RCC 7860 (cell line): ENCODE measurements at places on chromosomes 7 and 10.
A peak's percentile ranks its signal among the peaks of the same experiment; 100 is the strongest.

DNA sequence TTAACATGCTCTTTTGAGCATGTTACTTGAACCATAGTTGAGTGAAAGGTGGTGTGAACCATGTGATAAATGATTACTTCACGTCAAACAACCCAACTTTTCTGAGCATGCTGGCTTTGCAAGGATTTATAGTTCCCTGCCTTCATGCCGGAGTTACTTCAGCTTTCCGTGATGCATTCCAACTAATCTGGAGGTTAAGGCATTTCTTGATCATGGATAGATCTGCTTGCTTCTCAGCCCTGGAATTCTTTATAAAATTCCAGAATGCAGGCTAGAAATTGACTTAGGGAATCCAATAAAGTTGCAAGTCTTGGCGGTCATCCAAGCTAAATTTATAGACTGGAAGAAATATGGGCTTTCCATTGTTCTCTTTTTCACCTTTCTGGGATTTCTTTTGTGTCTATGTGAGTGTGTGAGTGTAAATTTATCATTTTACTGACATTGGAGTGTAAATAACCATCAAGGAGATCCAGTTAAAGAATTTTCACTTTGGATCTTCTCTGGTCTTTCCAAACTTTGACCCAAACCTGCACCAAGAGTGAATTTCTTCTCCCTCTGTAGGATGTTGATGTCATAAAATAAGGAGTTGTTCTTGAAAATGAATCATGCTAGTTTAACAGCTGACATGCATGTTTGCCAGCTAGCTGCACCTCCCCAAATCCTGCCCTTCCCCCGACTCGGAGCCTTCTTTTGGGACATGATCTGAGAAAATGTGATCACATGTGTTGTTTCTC is 289.0 kb downstream of the TWIST1 start:
- no peak for DNase-seq

GRCh38 chr7:154868921-154869320 is 134.0 kb downstream of the PAXIP1 start:
- DNase-seq, result no peak

- DNase-seq, result no peak
These were observed 274.5 kb downstream of the INHBA start for GRCh38 chr7:41428381-41428780.

DNA sequence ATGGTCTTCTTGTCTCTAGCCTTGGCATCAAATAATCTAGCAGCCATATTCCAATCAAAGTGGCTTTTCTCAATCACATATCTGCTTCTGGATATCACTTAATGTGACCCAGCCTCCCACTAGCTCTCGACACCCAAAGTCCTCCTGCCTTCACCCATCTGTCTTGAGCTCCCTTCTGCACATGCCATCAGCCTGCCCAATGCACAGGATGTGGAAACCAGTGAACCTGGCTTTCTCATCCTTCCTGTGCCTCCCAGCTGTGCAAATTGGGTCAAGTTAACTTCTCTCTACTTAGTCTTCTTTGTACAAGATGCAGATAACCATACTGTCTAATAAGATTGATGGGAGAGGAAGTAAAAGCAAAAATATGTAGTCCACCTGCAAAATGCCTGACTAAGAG is 257.9 kb upstream of the PITRM1 start:
- DNase-seq, result no peak

DNA sequence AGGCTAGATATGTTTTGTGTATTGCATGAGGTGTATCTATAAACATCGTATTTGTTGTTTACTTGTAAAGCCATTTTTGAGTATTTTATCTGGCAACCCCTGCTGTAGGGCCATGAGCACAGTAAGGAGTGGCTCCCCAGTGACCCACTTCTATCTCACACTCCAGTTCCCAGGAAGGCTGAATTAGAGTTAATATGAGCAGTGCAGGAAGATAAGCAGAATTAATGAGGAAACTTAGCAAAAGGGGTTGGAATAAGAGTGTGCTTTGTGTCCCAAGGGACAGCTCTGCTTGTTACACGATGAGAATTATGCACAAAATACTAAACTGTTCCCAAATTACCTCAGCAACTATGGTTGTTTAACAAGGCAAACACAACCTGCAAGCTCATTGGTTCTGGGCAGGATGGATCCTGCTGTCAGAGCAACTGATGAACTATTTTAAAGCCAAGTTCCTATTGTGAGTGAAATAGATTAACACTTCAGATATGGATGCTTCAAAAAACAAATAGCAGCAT is 1005.8 kb downstream of the NRG3 start:
- no peak for DNase-seq

DNA sequence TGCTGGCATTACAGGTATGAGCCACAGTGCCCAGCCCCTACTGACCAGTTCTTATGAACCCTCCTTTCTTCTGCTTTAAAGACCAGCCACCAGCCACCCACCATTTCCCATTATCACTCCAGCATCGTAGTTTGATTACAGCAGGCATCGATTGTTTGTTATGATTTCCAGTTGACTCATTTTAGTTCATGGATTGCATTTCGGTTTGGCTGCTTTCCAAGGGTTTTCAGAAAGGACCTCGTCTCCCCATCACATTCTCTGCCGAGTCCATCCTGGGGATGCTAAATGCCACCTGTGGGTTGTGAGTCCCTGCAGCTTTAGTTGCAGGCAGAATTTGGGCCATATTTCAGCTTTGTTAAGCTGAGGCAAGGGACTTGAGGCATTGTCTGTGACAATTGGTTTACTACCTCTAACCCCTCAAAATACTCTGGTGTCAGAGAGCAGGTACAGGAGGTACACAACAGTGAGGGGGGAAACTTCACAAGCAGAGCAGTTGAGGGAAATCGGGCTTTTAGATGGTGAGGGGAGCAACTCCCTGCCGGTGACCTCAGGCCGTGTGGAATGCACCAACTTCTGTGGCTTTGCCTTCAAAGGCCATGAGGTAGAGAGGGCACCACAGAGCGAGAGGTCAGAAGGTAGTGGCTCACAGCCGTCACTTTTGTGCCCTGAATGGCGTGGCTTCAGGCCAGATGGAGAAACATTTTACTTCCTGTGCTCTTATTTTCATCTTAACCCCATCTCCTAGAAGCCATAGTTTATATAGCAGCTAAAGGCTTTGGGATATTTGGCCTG is 203.8 kb downstream of the CCDC3 start:
- DNase-seq, result no peak

DNA sequence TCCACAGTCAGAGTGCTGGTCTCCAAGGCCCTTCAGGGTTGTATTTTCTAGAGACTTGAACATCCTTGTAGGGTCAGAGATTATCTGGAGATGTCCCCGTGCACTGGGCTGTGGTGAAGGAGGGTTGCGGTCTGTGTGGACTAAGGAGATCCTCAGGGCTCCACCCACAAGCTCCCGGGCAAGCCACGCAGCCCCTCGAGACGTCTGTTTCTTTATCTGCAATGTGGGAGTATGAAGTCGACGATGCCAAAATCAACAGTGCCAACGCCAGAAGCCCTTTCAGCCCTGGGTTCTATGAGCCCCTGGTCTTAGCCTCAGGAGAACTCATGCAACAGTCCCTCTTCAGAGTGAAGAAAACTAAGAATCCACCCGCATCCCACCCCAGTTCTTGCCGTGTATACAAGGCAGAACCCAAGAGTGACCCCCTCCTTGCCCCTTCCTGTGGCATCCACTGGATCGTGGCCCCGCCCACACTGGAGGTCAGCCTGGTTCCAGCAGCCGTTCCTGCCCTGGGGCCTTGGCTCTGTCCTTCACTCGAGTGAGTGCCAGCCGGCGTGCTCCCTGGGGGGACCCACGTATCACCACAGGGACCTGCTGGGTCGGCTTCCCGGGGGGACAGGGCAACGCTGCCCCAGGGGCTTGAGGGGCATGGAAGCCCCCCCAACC is 6.0 kb upstream of the SHH start:
- DNase-seq, result no peak

DNA sequence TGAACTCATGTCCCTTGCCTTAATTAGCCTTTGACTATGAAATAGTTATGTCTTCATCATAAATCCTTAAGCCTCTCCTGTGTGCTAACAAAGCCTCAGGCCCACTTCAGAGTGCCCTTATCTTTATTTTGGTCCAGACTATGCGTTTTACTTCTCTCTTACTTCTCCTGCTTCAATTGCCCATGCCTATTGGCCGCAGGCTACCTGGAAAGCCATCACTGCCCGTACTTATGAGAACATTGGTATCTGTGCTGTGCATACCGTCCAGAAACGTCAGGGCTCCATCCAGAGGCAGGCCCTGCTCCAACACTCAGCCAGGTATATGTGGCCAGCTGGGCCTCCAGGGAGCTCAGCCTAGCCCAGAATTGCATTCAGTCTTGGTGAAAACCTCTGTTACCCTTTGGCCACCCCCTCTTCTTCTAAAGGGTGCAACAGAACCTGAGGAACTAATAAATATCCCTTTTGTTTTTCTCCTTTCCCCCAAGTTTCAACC is 212.4 kb upstream of the MTPN start:
- DNase-seq, result no peak

DNA sequence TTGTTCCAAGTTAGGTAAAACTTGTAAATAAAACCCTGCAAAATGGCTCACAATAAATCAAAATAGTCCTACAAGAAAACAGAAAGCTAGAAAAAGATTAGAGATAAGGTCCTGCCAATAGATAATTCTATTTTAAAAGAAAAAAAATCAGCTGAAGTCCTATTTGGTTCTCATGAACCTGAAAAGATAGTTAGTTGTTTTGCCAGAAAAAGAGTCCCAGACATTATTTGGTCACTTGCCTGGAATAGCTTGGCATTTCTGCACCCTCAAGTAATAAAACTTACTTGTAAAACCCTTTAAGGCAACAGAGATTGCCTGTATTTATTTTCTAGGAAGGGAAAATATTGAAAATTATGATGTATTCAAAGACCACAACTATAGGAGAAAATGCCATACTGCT is 47.7 kb downstream of the LRRN3 start:
- no peak for DNase-seq

DNA sequence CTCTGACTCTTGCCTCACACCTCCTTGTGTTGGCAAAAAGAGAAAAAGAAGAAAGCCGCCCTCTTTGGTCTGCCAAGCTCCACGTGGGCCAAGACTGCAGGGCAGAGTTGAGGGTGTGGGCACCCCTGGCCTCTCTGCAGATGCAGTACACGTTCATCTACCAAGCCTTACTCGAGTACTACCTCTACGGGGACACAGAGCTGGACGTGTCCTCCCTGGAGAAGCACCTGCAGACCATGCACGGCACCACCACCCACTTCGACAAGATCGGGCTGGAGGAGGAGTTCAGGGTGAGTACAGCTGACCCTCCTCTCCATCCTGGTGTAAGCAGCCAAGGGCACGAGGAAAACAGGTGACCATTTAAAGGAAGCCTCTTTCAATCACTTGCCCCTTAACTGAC is 56.1 kb downstream of the MKI67 start:
- no peak for DNase-seq

DNA sequence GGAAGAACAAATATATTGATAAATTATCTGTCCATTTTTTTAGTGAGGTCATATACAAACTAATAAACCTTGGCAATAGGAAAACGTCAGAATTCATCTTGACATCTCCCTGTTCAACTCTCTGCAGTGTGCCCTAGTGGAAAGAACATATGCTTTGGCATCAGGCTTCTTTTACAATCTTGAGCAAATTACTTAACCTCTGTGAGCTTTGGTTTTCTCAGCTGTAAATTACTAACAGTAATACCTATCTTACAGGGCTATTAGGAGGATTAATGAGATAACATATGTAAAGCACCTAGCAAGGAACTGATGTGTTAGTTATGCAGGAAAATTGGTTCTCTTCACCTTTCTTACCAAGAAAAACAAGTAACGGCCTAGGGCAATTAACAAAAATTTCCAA is 161.8 kb downstream of the PHTF2 start:
- DNase-seq, result no peak

- DNase-seq, result no peak
These were observed 12.6 kb downstream of the YKT6 start for GRCh38 chr7:44213206-44213876.

GRCh38 chr10:33862536-33863105 is 528.2 kb upstream of the NRP1 start:
- DNase-seq, result no peak

- DNase-seq, result peak; percentile 71
These were observed 20.7 kb upstream of the SPOCK2 start for GRCh38 chr10:72108830-72109635.

DNA sequence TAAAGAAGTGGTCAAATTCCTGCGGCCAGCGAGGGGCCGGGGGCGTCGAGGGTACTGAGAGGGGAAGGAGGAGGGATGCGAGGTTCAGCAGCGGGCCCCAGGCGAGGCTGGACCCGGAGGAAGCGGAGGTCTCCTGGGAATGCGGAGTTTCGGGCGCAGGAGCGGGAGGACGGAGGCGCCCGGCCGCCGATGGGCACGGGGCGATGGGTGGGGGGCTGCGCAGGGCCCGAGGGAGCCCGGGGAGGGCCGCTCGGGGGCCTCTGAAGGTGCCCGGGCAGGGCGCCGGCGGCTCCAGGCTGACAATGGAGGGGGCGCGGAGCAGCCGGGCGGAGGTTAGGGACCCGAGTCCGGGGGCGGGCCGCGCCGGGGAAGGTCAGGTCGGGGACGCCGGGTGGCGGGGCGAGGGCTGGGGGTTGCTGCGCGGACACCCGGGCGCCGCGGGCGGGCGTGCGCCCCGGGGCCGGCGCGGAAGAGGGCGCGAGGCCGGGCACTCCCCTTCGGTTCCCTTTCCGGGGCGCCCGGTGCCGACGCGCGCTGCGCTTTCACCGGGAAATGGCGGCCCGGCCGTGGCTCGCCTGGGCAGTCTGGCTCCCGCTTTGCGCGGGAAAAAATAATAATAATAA is 683 bp downstream of the MACROH2A2 start:
- no peak for DNase-seq

DNA sequence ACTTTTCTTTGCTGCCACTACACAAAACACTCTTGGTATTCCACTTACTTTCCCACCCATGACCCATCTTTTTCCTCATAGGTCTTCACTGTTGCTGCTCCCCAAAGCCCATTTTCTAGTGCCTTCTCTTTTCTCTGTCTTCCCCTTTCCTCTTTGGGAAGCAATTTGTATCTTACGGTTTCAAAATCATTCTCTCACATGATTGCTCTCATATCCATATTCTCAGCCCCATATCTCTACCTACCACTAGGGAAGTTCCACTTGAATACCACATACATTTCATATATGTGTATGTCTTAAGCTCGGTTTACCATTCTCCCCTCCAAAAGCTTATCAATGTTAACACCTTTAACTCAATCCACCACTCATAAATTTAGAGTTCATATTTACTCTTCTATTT is 3.2 kb upstream of the UBE2D1 start:
- no peak for DNase-seq

DNA sequence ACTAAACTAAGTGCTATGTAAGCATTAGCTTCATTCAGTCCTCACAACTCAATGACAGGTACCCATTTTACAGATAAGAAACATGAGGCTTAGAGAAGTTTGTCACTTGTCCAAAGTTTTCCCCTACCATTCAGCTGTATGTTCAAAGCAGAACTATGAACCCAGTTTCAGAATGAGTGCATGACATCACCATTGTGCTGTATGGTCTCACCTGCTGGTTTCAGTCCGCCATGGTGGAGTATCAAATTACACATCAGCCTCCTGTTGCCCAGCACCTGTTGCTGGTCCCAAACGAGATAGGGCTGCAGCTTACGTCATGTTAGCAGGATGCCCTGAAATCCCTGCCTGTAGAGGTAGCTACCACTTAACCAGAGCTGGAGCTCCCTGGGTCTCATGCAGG is 95.0 kb downstream of the DYNC1I1 start:
- DNase-seq, result no peak

GRCh38 chr10:33139181-33139646 is 181.2 kb upstream of the ITGB1 start:
- DNase-seq, result no peak

- DNase-seq, result no peak
These were observed 31.3 kb downstream of the FKBP6 start for GRCh38 chr7:73359306-73359705.
